ENCODE measurements at places on chromosomes 11 and 22. TPM values are rescaled to one million over a fixed set of nuclear protein-coding genes. Genes with fewer than 3 reads are reported as not detected.

DNA sequence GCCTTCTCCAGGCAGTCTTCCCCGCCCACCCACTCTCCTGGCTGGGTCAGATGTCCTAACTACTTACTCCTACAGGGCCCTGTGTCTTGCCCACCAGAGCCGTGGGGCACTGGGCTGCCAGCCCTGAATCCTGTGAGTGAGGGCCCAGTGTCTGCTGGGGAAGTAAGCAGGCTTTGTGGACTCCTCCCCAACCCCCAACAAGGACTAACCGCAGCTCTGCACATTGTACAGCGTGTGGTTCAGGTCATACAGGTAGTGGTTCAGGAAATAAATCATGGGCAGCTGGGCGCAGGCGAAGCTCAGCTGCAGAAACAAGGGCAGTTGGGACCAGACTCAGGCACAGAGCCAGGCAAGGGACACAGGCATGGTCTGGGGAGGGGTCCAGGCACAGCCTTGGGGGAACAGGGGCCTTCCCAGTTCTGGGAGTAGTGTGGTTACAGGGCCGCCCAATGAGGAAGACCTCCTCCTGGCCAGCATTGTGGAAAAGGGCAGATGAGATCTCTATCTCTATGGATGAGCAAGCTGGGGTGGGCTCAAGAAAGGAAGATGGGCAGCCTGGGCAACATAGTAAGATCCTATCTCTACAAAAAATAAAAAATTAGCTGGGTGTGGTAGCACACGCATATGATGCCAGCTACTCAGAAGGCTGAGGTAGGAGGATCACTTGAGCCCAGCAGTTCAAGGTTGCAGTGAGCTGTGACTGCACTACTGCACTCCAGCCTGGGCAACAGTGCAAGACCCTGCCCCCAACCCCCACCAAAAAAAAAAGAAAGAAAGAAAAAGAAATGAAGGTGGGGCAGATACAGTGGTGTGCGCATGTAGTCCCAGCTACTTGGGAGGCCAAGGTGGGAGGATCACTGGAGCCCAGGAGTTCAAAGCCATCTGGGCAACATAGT, 5.5 kb downstream of the UNC93B1 start:
- no peak for DNase-seq

- no peak for DNase-seq
Measured at GRCh38 chr11:20308601-20309000, 54.9 kb upstream of the HTATIP2 start.

DNA sequence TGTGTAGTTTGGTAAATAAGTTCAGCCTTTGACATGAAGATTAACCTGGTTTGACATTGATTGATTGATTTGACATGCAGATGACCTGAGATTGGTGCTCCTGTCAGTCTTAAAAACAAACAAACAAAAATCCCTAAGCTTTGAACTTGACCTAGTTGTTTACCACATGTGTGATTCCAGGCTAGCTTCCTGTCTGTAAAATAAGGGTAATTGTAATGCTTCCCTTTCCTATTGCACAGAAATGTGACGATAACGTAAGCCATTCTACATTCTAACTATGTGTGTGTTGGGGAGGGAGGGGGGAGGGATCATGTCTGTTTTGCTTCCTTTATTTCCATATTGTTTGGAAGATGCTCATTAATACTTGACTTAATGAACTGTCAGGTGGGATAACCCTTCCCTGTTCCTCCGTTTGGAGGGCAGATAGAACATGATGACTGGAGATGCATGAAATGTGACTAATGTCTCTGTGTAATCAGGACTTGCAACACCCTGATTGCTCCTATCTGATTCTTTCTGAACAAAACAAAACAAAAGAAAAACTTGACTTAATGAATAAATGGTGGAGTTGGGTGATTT, 106.1 kb upstream of the CLMP start:
- no peak for DNase-seq

DNA sequence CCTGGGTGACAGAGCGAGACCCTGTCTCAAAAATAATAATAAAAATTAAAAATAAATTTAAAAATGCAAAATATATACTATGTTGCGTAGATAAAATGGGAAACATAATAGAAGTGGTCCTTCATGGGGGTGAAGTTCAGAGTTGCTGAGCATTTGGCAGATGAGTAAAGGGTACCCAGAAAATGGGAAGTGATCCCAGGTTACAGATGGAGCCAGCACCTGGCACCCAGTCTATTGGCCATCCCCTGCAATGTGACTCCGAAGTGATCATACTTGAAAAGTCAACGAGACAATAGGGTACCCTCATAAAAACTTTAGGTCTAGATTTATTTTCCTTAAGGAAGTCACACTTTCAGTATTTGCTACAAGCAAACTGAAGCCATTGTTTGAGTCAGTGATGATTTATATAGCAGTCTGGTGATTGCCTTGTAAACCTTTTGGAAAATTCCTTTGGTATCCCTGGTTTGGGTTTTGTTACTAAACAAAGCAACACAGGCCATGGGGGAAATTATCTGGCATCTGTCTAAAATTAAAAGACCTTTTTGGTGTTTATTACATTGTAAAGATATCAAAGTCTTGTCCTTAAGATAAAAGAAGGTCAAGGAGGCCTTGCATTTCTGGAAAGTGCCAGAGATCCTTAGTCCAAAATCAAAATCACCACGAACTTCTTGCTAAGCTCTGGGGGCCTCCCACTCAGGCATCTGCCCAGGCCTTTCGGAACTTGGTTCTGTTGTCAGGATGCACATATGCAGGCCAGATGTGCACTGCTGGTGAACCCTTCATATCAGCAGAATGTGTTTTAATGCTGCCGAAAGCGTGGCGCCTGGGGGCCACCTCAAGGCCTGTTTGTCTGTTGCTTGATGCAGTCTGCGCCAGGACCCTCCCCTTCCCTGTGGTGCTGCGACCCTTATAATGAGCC, 4.3 kb downstream of the SMARCB1 start:
- DNase-seq: no peak

GRCh38 chr11:109939166-109939810, 153.9 kb upstream of the ZC3H12C start:
- no peak for DNase-seq

DNA sequence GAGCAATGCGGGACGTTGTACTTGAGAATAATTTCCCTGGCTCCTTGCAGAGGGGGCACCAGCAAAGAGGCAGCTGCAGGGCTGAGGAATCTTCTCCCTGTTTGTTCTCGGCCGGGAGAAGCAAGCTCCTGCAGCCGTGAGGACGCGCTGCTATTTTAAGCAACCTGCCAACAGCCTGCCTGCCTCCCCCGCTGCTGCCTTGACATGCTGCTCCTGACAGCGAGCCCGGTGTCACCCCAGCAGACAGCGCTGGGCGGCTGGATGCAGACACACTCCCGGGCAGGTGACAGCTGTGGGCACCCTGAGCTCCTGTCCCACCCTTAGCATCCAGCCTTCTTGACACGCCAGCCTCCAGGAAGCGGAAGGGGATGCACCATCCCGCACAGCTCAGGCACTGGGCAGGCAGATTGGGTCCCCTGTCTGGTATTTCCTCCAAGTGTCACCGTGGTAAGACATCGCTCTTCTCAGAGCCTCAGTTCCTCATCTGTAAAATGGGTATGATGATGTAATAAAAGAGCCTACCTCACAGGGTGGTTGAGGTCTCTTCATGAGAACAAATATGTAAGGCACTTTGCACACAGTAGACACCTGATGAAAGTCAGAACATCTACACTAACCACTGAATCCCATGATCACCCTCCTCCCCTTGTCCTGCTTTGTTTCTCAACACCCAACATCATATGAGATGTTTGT, 530.6 kb downstream of the MN1 start:
- DNase-seq: no peak

GRCh38 chr11:128692753-128693415, 988 bp upstream of the FLI1 start:
- DNase-seq: no peak

GRCh38 chr11:90818196-90818745, 595.4 kb upstream of the CHORDC1 start:
- DNase-seq: no peak

DNA sequence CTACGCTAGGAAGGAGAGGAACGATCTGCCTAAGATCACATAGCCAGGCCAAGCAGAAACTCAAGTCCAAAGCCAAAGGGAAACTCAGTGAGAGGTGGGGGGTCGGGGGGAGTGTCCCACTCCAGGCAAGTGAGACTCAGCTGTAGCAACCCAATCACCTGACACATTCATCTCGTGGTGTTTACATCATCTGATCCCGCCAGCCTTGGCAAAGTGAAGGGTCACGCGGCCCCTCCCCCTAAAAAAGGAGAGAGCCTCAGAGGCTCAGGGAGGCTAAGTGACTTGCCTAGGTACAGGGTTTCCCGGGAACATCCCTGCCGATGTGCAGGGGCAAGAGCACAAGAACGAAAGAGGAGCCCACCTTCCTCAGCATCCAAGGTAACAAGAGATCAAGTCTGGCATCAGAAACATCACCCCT, 21.5 kb downstream of the MYH9 start:
- no peak for DNase-seq

DNA sequence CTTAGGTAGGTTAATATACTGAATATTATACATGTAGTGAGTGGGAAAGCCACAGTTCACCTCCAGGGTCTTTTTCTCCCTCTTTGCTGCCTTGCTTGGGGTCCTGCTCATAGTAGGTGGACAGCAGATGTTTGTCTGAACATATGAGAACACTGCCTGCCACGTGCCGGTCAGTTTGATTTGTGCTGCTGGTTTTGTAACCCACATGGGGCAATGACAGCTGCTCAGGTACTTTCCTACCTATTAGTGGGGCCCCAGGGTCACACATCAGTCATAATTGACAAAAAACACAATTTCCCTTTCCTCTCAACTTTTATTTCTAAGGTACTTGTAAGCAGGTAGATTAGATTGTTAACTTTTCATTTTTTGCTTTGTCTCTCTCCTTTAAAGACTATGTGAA, 43.8 kb downstream of the BMAL1 start:
- DNase-seq: no peak

- DNase-seq: no peak
Measured at GRCh38 chr11:111450480-111451320, 61.5 kb downstream of the BTG4 start.

GRCh38 chr22:49967706-49968208, 7.2 kb downstream of the PIM3 start:
- peak; percentile 80 for DNase-seq

- no peak for DNase-seq
Measured at GRCh38 chr11:111426617-111427016, 47.5 kb upstream of the POU2AF1 start.

GRCh38 chr11:125373426-125374391, 122.4 kb downstream of the FEZ1 start:
- DNase-seq: no peak

- DNase-seq: no peak
Measured at GRCh38 chr22:31192513-31192912, 19.6 kb upstream of the LIMK2 start.

DNA sequence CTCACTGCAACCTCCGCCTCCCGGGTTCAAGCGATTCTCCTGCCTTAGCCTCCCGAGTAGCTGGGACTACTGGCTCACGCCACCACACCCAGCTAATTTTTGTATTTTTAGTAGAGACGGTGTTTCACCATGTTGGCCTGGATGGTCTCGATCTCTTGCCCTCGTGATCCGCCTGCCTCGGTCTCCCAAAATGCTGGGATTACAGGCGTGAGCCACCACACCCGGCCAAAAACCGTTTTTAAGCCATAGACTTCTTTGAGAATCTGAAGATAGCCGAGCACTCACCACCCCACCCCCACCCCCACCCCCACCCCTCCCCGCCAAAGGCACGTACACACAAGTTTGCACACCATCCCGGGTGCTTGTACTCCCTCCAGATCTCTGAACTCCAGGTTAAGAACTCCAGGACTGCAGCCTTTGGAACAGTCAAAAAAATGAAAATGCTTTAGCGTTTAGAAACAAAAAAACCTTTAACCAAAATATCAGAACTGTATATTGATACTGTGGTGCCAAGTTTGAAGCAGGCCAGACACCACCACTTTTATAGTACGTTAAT, 1.5 kb downstream of the CRKL start:
- no peak for DNase-seq

- no peak for DNase-seq
Measured at GRCh38 chr11:128868841-128869671, 2.0 kb upstream of the KCNJ1 start.

GRCh38 chr11:19704213-19704612, 8.4 kb upstream of the NAV2 start:
- no peak for DNase-seq

GRCh38 chr11:106644824-106645223, 373.5 kb downstream of the GUCY1A2 start:
- DNase-seq: no peak

GRCh38 chr11:95108159-95108611, 18.5 kb downstream of the ENDOD1 start:
- peak; percentile 64 for DNase-seq

GRCh38 chr11:117979481-117980211, 6.5 kb upstream of the IL10RA start:
- no peak for DNase-seq

- no peak for DNase-seq
Measured at GRCh38 chr11:129192150-129192549, at the start of gene ARHGAP32. TSS of gene ARHGAP32 (minus strand) at chr11:129192325. CDS start at chr11:129192198, 127 bp downstream.

- no peak for DNase-seq
Measured at GRCh38 chr11:19929147-19929546, 216.5 kb downstream of the NAV2 start.

DNA sequence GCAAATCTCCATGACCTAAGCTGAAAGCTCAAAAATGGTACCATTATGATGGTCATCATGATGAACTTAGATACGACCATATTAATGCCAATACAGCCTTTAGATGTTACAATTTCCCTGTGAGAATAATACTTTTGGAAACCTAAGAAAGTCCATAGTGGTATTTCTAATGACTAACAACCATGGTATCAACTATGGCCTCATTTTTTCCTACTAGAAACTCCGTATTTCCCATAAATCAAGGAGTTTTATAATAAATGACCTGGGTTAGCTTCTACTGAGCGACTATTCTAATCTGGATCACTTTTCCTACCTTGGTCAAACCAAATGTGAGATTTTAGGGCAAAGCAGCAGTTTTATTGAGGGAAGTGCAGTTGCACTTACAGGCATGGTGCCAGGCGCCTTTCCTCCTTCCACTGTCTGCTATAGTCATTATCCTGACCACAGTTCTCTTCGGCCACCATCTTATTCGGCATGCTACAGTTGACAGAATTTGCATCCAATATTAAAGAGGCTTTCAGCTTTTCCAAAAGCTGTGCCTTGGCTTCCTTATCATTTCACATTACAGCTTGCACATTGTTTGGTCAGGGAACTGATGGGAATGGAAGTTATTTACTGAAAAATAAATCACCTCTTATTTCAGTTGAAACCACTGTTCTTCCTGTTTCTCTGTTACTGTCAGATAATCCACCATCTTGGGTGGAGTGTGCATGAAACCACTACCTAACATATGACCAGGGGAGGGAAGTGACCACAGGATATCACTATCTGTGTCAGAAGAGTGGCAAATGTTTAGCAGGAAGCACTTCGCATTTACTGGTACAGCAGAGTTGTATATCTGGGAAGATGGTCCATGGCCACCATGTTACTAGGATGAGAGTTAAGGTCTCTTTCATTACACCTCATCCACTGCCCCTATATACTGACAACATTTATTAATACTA, 74.5 kb upstream of the PICALM start:
- no peak for DNase-seq

The IL18BP gene
- 10.4 TPM for total RNA-seq

The SLC1A2 gene
- total RNA-seq: 23.7 TPM

The HTR3A gene
- total RNA-seq: not detected

The ARHGAP20 gene
- total RNA-seq: 5.4 TPM

The TRIM49C gene
- total RNA-seq: not detected

The PLA2G6 gene
- 68.1 TPM for total RNA-seq

The ARHGAP32 gene
- total RNA-seq: 19.8 TPM

The CNGA4 gene
- total RNA-seq: 0.48 TPM

The SORL1 gene
- total RNA-seq: 64.0 TPM

The ADORA2A gene
- 4.3 TPM for total RNA-seq

The DNHD1 gene
- total RNA-seq: 12.3 TPM

The CST6 gene
- 0.98 TPM for total RNA-seq

The CBLIF gene
- total RNA-seq: not detected
